Pulmonary artery endothelial cell (primary cell): ENCODE measurements at places on chromosomes 6 and 20.

DNA sequence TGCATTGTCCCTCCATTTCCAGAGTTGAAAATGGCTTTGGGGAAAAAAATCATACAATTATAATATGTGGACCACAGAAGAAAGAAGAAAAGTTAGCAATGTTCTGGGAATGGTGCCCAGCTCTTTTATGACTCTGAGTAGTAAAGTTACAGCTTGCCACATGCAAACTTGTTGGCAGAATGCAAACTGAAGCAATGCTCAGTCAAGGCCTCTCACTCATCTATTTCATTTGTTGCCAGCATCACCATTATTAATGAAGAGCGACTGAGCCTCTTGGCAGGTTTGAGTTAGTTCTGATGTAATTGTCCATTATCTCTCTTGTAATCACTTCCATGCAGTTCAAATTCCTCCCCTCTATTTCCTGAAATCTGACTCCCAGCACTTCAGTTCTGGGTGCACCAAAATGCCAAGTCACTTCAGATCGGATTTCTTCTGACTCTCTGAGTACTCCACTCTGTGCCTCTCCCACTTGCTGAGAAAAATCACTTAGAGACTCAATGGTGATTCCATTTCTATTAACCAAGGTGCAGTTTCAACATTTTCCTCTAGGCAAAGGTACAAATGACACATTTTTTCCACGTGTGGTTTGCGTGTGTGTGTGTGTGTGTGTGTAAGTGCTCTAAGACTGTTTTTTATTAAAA, 154.4 kb upstream of the STMND1 start:
- peak; percentile 57 for DNase-seq

GRCh38 chr6:16332175-16332542, 93.8 kb downstream of the GMPR start:
- DNase-seq: no peak

DNA sequence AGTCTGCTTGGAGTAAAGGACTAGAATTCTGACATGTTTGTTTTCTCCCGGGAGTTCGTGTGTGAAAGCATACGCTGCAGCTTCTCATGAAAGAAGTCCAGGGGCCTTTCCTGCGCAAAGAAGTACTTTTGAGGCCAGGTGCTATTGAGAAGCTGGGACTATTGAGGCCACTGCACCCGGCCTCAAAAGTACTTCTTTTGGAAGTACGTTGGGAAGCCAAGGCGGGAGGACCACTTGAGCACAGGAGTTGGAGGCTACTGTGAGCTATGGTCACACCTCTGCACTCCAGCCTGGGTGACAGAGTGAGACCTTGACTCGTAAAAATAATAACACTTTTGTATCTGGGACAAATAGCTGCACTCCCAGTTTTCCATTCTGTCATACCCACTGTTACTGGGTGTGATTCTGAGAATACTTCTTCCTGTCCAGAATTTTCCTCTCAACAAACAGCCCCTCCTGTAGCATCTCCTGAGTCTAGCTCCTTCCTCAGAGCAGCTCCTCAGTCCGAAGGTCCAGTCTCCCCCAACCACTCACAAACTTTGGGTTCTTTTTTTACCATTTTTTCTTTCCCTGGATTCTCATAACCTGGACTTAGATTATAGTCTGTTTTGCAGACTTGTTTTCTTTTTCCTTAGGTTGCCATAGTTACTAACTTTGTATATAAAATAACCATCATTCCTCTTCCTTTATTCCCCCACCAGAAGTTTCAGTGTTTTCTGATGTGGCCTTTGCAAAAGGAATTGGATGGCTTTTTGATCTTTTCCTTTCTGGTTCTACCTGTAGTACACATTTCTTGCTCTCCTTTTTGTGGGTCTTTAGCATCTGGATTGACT, 12.7 kb downstream of the STK35 start:
- no peak for DNase-seq

DNA sequence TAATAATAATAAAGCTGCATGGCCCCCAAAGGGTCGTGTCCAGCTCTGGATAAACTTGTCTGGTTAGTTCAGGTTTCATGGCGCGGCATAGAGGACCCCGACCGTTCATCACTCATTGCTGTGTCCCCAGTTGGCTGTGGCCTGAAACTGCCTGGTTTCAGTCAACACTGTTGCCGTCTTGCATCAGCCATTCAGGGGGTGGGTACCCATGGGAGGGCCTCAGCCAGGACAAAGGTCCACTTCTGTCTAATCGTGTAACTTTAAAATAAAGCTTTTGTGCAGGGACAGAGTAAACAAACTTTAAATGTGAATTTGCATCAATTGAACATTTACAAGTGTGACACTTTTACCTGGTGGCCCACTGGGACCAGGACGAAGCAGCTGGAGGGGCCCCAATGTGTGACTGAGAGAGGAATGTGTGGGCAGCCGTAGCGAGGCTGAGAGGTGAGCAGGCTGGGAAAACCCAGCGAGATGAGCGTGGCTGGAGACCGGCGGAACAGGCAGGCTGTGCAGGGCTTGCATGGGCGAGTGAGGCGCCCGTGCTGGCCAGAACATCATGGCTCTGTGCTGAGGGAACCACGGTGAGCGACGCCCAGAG, 22.3 kb upstream of the UNC93A start:
- DNase-seq: no peak

DNA sequence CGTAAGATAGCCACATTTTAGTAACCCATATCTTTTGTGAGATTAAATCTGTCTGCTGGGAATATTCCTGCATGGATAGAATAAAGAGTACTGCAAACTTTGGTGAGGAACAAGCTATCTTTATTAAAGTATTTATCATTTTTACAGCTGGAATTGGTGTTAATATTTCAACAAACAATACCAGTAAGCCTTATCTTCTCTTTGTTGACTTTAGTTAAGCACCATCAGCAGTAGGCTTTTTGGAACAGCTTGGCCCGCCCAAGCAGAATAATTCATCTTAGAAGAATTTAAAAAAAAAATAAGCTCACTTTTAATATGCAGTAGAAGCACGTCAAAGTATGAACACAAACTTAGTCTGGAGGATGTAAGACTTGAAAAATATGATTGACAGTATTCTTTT, 917.8 kb upstream of the ADGRB3 start:
- DNase-seq: no peak
